NCI-H1048 (cell line): ENCODE measurements at places on chromosomes 7 and 10.

GRCh38 chr7:95434557-95435421, at the start of gene PON2:
TSS of gene PON2 (minus strand) at chr7:95435028. CDS start at chr7:95434951, 77 bp downstream.
- peak; percentile 35 for DNase-seq

DNA sequence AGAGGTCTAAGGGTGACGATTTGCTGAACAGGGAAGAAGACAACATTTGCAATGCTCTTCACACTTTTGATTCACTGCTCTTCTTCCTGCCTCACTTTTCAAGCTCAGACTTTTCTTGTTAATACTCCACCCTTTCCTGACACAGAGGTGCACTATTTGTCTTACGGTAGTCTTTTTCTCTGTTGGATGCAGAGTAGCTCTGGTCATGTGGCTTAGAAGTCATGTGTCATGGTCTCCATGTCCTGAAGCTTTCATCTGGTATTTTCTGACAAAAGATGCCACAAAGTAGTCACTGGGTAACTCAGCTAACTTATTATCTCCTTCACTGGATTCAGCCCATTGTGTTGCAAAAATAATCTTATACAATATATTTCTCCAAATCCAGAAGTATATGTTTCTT, 149.1 kb downstream of the TFEC start:
- no peak for DNase-seq

DNA sequence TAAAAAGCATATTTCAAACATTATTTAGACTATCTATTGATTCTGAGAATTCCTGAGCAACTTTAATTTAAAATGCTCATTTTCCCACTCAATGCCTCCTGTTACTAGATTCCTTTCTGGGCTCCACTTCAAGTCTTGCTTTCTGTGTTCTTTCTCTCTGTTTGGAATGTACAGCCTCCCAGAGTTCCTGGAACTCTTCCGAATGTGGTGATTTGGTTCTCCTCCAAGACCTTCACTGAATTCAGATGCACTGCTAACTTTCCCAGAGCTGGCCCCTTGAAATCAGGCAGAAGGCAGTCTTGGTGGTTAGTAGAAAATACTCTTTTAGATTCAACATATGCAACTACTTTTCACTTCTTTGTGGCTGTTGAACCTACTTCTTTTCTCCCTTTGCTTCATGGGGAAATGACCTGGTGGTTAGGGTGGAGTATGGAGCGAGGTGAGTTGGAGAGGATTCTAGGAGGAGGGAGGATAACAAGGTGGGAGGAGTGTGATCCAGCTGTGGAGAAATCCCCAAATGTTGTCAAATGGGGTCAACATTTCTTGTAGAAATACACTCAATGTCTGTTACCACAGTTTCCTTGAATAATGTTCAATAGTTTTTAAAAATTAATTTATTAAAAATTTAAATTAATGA, 27.9 kb upstream of the CCDC7 start:
- no peak for DNase-seq

DNA sequence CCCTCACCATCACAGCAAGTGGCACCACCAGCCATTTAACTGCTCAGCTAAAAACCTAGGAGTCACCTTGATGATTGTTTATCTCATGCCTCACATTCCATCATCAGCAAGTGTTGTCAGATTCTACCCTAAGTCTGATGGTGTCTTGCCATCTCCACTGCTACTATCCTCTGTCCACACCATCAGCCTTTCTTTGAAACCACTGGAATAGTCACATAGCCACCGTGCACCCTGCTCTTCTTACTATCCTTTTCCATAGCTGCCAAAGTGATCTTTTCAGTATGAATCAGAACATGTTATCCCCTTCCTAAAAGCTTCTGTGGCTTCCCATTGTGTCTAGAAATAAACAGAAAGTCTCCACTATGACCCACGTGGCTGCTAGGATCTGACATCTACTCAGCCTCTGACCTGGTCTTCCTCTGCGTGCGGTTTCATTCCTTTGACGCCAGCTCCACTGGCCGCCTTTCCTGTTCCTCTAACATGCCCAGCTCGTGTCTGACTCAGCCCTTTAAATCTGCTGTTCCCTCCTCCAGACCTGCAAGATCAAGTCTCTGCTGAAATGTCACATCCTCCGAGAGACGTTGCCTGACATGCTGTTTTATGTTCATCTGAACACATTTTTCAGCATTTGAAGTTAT, 16.5 kb upstream of the CHN2 start:
- DNase-seq, result no peak

DNA sequence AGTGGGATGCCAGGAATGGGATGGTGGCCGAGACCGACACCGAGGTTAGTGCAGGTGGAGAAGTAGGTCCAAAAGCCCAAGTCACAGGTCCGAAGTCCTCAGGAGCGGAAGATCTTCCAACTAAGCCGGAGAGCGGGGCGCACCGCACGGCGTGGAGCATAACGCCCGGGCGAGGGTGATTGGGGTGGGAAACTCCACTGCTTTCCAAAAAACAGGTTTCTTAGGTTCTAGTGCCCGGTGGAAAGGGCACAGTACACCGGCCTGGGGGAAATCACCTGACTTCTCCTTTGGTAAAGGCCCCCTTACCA, 11.4 kb upstream of the SPAG6 start:
- DNase-seq, result no peak

DNA sequence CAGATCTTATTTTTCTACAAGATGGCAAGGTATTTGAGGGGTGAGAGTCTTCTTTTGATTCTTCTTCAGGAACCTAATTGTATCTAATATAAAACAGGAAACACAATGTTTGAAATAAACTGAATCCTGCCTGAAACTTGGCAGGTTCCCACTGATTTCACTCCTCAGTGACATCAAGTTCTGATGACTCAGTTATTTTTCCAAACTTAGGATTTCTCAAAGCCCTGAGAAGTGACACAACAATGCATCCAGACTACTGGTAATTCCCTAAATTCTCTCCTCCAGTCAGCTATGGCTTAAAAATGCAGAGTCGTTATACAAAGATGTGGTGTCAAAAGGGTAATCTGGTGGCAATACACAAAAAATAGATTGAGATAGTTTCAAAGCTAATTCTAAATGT, 80.9 kb downstream of the ABLIM1 start:
- no peak for DNase-seq

GRCh38 chr7:131067220-131067619, 260.5 kb upstream of the MKLN1 start:
- DNase-seq, result no peak

DNA sequence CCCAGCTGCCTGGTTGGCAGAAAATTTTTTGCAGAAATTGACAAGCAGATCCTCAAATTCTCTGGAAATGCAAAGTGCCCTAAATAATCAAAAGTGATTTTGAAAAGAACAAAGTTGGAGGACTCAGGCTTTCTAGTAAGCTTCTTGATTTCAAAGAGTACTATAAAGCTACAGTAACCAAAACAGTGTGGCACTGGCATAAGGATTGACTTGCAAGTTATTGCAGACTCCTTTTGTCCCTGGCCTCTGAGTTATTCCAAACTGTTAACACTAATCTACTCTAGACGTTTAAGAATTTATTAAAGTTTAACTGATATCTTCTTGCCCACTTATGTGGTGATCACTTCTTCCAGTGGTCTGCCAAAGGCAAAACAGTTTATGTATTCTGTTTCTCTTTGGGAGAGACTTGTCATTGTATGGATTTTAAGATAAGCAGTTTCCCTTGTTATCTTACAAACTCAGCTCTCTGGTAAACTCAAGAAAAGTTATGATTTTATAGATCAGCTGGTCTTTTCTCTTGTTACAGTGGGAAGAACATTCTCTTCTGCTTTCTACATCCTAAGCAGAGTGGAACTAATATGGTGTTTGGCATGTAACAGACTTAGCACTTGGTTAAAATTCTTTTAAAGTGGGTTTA, 41.4 kb downstream of the LOXL4 start:
- no peak for DNase-seq

DNA sequence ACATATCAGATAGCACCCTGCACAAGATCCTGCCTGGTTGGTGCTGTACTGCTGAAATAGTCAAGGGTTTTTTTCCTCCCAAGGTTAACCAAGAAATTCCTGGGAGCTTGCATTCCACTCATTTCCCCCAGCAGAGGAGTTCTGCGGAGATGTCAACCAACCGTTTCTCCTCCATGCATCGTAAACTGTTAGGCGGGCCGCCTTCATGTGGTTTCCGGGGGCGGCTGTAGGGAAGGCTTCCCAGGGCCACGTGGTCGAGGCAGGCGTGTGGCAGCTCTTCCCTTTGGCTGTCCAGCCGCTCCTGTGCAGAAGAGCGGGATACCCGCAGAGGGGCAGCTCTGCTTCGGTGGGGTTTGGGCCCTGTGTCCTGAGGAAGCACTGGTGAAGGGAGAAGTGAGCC, 113.7 kb downstream of the RGS10 start:
- no peak for DNase-seq

GRCh38 chr7:23261843-23262452, 15.4 kb downstream of the GPNMB start:
- peak; percentile 32 for DNase-seq

- no peak for DNase-seq
These were observed 230.6 kb downstream of the TWIST1 start for GRCh38 chr7:18886832-18887231.

DNA sequence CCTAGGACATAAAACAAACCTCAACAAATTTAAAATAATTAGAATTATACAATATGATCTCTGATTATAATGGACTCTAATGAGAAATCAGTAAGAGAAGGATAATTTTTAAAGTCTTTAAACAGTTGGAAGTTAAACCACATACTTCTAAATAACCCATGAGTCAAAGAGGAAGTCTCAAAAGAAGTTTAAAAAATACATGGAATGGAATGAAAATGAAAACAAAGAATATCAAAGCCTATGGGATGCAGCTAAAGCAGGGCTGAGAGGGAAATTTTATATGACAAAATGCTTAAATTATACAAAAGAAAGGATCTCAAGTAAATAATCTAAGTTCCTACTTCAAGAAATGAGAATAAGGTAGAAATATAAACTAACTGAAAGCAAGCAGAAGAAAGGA, 460.5 kb downstream of the RPS24 start:
- no peak for DNase-seq

DNA sequence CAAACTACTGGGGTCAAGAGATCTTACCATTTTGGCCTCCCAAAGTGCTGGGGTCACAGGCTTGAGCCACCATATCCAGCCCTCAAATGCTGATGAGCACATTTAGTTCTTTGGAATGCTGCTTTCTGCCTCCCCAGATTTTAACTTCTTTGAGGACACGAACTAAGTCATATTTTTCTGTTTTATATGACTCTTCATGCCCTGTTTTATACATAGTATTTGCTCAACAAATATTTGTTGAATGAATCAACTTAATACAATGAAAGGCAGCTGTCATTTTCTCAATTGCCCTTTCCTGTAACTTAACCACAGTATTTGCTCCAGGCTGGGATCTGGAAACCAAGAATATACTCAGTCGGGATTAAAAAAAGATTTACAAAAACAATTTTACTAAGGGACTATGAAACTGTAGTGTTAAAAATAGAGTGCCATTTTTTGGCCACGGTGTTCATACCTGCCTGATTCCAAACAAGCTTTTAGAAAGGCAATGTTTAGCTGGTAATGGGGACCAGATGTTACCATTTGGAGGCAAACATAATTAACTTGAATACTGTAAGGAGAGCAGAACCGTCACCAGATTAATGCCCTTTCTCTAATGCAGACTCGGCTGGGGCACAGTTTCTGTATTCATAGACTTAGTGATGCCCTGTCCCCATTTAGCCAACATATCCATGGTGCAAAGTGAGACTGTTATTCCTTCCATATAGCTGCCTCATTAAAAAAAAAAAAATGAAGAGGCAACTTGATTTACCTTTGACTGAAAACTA, 117.6 kb downstream of the NRP1 start:
- DNase-seq, result no peak
